ENCODE measurements at places on chromosomes 16 and 17. TPM values are rescaled to one million over a fixed set of nuclear protein-coding genes. Genes with fewer than 3 reads are reported as not detected.
A peak's percentile ranks its signal among the peaks of the same experiment; 100 is the strongest.

CD300LB gene
- total RNA-seq = not detected

DNA sequence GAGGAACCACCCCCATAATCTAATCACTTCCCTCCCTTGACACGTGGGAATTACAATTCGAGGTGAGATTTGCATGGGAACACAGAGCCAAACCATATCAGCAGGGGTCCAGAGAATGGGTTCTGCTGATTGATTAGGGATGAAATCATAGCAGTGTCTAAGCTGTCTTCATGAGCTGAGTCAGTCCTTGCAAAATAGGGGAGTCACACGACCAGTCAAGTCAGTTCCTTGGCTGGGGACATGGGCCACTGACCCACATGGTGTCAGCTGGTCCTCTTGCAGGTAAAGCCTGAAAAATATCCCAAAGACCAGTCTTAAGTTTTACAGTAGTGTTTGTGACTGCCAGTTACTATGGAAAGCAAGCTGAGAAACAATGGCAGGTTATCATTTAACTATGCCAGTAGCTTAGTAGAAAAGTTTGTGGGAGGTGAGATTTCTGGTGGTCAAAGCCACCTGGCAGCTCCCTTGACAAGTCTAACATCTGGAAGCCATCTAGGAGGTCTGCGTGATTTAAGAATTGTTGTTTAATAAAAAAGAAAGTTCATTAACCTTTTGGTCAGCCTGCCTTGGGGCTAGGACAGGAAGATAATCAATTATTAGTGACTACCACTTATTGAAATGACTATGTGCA, 15.7 kb upstream of the ATF7IP2 start:
- DNase-seq = no peak
- H3K4me1 ChIP-seq = no peaks in the 10 kb centered on the region
- H3K36me3 ChIP-seq = no peaks in the 10 kb centered on the region
- no peak overlapping the region for H3K4me3 ChIP-seq
- H3K27ac ChIP-seq = no peak overlapping the region

GRCh38 chr17:602436-602835, 112.2 kb downstream of the VPS53 start:
- H3K4me3 ChIP-seq = no peak overlapping the region
- no peak for DNase-seq
- no peak overlapping the region for H3K27ac ChIP-seq
- H3K36me3 ChIP-seq = no peaks in the 10 kb centered on the region

- H3K27ac ChIP-seq = no peak overlapping the region
- H3K4me3 ChIP-seq = no peak overlapping the region
- H3K36me3 ChIP-seq = no peaks in the 10 kb centered on the region
- DNase-seq = no peak
- no peaks in the 10 kb centered on the region for H3K4me1 ChIP-seq
These were observed 37.4 kb downstream of the COX4I1 start for GRCh38 chr16:85836706-85837582.

HASPIN gene
- total RNA-seq = not detected

NR1D1 gene
- 13.2 TPM for total RNA-seq

GRCh38 chr17:29115961-29116803, 64.0 kb downstream of the MYO18A start:
- H3K27ac ChIP-seq = no peak overlapping the region
- no peak for DNase-seq

GJD3 gene
- total RNA-seq = not detected

CORO1A gene
- total RNA-seq = 28.9 TPM

DNA sequence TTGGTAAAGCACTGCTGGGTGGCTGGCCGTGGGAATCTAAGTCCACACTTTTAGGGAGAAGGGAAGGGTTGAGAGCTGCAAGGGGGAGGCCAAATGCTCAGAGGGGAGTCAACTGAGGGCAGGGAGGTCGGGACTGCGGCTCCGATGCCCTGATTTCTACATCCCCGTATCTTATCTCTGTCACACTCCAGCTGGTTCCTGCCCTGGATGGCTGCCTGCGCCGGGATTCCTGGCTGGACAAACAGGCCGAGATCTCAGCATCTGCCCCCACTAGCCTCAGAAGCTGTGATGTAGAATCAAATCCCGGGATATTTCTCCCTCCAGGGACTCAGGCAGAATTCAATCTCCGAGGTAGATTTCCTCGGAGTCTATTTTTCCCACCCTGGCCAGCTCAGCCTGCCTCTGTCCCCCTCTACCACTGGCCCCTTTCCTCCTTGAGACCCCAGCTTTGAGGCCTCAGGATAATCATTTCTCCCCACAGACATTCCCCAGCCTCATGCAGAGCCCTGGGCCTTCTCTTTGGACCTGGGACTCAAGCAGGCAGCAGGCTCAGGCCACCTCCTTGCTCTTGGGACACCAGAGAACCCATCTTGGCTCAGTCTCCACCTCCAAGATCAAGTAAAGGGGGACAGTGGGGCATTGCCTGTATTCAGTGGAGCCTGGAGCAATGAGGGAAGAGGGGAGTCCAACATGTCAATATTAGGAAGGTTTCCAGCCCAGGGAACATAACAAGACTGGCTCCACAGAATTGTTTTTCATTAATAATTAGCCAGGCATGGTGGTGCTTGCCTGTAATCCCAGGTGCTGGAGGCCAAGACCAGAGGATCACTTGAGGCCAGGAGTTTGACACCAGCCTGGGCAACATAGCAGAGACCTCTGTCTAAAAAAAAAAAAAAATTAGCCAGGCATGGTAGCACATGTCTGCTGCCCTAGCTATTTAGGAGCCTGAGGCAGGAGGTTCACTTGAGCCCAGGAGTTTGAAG, 1.8 kb downstream of the SHBG start:
- no peak overlapping the region for H3K4me3 ChIP-seq
- DNase-seq = no peak
- no peaks in the 10 kb centered on the region for H3K27me3 ChIP-seq
- no peak overlapping the region for H3K27ac ChIP-seq
- H3K36me3 ChIP-seq = no peaks in the 10 kb centered on the region

DNA sequence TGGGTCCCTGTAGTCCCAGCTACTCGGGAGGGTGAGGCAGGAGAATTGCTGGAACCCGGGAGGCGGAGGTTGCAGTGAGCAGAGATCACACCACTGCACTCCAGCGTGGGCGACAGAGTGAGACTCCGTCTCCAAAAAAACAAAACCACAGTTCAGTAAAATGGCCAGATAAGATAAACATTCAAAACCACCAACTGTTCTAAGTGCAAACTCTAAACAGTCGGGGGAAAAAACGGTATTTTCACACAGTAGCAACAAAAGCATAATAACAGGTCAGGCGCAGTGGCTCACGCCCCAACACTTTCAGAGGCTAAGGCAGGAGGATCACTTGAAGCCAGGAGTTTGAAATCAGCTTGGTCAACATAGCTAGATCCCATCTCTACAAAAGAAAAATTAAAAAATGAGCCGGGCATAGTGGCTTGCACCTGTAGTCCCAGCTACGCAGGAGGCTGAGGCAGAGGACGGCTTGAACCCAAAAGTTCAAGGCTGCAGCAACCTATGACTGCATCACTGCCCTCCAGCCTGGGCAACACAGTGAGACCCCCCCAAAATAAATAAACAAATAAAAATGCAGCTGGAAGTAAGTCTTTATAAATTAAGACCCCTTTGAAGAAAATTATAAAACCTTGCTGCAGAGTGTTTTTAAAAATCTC, 10.8 kb upstream of the HASPIN start:
- peaks cover 5% of the 10 kb centered on the region for H3K4me1 ChIP-seq
- H3K27me3 ChIP-seq = no peaks in the 10 kb centered on the region
- peak overlapping the region; percentile 76 for H3K27ac ChIP-seq
- H3K36me3 ChIP-seq = peaks cover 46% of the 10 kb centered on the region
- no peak overlapping the region for H3K4me3 ChIP-seq

KRTAP4-1 gene
- not detected for total RNA-seq

KRT40 gene
- 0.88 TPM for total RNA-seq

DNA sequence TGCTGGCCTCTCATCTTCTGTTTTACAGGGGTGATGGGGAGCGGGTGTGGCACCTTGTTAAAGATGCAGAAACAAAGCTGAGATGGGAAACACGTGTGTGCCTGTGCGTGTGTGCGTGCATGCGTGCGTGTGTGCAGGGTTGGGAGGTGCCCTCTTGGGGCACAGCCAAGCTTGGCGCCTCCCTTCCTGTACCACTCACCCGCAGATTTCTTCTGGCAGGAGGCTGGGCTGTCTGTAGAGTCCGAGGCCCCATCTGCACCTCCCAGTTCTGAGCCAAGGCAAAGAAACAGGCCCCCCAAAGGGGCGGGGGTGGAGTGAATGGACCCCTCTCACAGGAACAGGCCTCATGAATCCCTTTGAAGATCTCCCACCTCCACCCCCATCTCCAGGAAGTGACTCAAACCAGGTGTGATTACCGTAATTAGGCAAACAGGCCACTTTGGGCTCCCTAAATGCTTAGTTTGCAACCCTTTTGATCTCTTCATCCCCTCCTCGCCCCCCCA, 20.9 kb downstream of the TNS4 start:
- no peak overlapping the region for H3K4me3 ChIP-seq
- no peak overlapping the region for H3K27ac ChIP-seq
- no peaks in the 10 kb centered on the region for H3K27me3 ChIP-seq
- DNase-seq = peak; percentile 71

GRCh38 chr17:78892936-78893379, 10.0 kb downstream of the CEP295NL start:
- no peaks in the 10 kb centered on the region for H3K4me1 ChIP-seq
- H3K4me3 ChIP-seq = no peak overlapping the region
- DNase-seq = no peak
- H3K27me3 ChIP-seq = no peaks in the 10 kb centered on the region
- H3K36me3 ChIP-seq = no peaks in the 10 kb centered on the region
- no peak overlapping the region for H3K27ac ChIP-seq

MYH8 gene
- not detected for total RNA-seq

DNA sequence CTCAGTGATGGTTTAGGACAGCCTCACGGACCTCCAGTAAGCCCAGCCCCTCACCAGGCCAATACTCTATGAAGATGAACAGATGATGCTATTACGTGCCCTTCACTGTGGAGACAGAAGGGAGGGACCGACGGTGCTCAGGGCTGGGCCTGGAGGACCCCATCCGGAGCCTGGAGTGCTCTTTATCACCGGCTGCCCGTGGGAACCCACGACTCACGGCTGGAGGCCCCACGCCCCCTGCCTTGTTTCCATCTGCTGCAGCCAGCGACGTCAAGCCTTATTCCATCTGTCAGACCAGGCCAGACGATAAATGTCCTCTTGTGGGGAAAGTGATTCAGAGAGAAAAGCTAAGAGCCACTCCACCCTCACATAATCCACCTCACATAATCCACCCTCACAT, 4.0 kb upstream of the TIMM22 start:
- H3K27ac ChIP-seq = no peak overlapping the region
- H3K4me3 ChIP-seq = no peak overlapping the region
- no peak for DNase-seq
- H3K36me3 ChIP-seq = no peaks in the 10 kb centered on the region
- peaks cover 10% of the 10 kb centered on the region for H3K4me1 ChIP-seq

- H3K4me1 ChIP-seq = no peaks in the 10 kb centered on the region
- H3K27me3 ChIP-seq = no peaks in the 10 kb centered on the region
- no peak overlapping the region for H3K4me3 ChIP-seq
- H3K27ac ChIP-seq = no peak overlapping the region
These were observed 56.5 kb upstream of the ADORA2B start for GRCh38 chr17:15888436-15888835.

KRTAP4-9 gene
- total RNA-seq = not detected

GRCh38 chr17:81513753-81514488, 1.3 kb upstream of the ACTG1 start:
- H3K4me3 ChIP-seq = peak overlapping the region; percentile 83
- no peaks in the 10 kb centered on the region for H3K36me3 ChIP-seq
- peaks cover 18% of the 10 kb centered on the region for H3K4me1 ChIP-seq
- peak; percentile 56 for DNase-seq

NPIPB6 gene
- 20.6 TPM for total RNA-seq

- peak; percentile 54 for DNase-seq
- no peak overlapping the region for H3K27ac ChIP-seq
- H3K36me3 ChIP-seq = no peaks in the 10 kb centered on the region
- H3K4me3 ChIP-seq = no peak overlapping the region
- no peaks in the 10 kb centered on the region for H3K27me3 ChIP-seq
These were observed 1.1 kb upstream of the ADCY7 start for GRCh38 chr16:50265260-50265659.

PIRT gene
- 1.6 TPM for total RNA-seq

DNA sequence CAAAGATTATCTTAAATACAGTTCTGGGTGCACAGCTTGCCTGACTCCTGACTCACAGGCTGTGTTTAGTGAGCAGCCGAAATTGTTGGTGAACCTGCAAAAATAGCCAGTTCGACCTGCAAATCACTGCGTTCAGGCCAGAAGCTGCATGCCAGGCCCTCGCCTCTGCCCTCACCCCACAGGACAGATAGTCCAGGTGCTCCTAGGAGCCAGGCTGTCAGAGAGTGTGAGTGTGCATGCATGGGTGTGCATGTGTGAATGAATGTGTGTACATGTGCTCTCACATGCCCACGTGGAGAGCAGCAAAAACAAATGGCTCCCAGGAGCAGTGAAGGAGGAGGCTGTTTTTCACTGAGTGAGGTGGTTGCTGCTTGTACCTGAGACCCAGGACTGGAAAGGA, 131.8 kb downstream of the ABCC12 start:
- H3K27ac ChIP-seq = no peak overlapping the region
- no peak overlapping the region for H3K4me3 ChIP-seq
- H3K36me3 ChIP-seq = no peaks in the 10 kb centered on the region
- H3K4me1 ChIP-seq = no peaks in the 10 kb centered on the region
- H3K27me3 ChIP-seq = no peaks in the 10 kb centered on the region

GRCh38 chr17:81735264-81736102, 23.4 kb downstream of the SLC25A10 start:
- H3K27me3 ChIP-seq = no peaks in the 10 kb centered on the region
- H3K4me1 ChIP-seq = peaks cover 27% of the 10 kb centered on the region
- no peaks in the 10 kb centered on the region for H3K36me3 ChIP-seq
- peak; percentile 72 for DNase-seq
- H3K27ac ChIP-seq = no peak overlapping the region
- peak overlapping the region; percentile 6 for H3K4me3 ChIP-seq

DNA sequence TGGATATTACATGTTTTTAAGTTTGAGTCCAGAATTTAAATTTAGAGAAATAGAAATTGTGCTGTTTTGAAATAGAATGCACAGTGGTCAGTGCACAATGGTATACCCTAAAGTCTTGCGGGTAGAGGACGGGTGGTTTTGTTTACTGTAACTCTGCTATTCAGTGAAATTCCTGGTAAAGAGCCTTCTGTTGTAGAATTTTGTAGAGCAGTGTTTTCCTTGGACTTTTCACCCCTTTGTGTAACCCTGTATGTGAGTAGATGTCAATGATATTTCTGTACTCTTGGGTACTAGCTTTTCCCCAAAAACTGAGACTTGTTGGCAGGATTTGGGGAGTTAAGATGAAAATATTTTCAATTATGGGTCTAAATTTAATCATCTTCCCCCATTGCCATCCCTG, 19.5 kb downstream of the IST1 start:
- no peaks in the 10 kb centered on the region for H3K4me1 ChIP-seq
- H3K27me3 ChIP-seq = no peaks in the 10 kb centered on the region
- no peak overlapping the region for H3K27ac ChIP-seq
- no peak for DNase-seq
- no peak overlapping the region for H3K4me3 ChIP-seq
- peaks cover 52% of the 10 kb centered on the region for H3K36me3 ChIP-seq

SPIRE2 gene
- total RNA-seq = 147 TPM

- H3K4me1 ChIP-seq = no peaks in the 10 kb centered on the region
- H3K27me3 ChIP-seq = no peaks in the 10 kb centered on the region
- no peak overlapping the region for H3K4me3 ChIP-seq
These were observed 3.2 kb upstream of the PRSS21 start for GRCh38 chr16:2813771-2814221.

EXOC3L1 gene
- total RNA-seq = 10.9 TPM

ORC6 gene
- 9.1 TPM for total RNA-seq
